ENCODE measurements at places on chromosomes 1 and 21. TPM values are rescaled to one million over a fixed set of nuclear protein-coding genes. Genes with fewer than 3 reads are reported as not detected.

GRCh38 chr1:208040821-208041297, 129.9 kb upstream of the CD34 start:
- H3K27me3 ChIP-seq, result peaks cover 6% of the 10 kb centered on the region
- no peak overlapping the region for H3K4me3 ChIP-seq
- no peak for DNase-seq
- H3K36me3 ChIP-seq, result no peaks in the 10 kb centered on the region

DNA sequence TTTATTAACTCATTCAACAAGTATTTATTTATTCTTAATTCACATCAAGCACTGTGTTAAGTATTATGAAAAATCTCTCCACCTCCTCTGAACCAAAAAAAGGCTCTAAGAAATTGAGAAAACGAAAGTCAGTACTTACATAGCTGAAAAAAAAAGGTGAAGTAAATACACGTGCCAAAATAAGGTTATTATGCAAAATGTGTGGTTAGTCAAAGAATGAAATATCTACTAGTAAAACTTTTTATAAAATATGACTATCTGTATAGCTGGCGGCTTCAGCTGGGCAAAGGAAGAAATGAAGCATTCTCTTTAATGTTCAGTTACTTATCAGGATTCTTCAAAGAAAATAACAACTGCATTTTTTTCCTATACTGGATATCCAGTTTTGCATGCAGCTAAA, 35.5 kb upstream of the ASPM start:
- no peaks in the 10 kb centered on the region for H3K27me3 ChIP-seq
- DNase-seq, result no peak
- H3K36me3 ChIP-seq, result peaks cover 19% of the 10 kb centered on the region

Gene S100A2
- total RNA-seq, result not detected

DNA sequence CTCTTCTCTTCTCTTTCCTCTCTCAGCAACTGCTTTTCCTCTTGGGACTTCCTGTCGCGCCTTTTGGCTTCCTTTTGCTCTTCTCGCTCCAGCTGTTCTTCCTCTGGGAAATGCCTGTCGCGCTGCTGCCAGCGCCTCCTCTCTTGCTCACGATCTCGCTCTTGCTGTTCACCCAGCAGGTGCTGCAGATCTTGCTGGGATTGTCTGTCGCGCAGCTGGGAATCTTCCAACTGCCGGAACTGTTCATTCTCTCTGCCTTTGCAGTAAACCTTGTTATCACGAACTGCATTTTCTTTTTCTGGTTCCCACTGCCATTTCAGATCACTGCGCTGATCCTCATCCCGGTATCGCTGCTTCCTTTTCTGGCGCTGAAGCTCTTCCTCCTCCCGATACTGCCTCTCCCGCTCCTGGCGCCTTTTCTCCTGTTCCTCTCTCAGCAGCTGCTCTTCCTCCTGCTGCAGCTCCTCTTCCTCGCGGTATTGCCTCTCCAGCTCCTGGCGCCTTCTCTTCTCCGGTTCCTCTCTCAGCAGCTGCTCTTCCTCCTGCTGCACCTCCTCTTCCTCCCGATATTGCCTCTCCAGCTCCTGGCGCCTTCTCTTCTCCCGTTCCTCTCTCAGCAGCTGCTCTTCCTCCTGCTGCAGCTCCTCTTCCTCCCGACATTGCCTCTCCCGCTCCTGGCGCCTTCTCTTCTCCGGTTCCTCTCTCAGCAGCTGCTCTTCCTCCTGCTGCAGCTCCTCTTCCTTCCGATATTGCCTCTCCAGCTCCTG, 5.8 kb downstream of the TCHH start:
- no peak overlapping the region for H3K27ac ChIP-seq
- DNase-seq, result peak; percentile 27
- H3K4me1 ChIP-seq, result no peaks in the 10 kb centered on the region
- peaks cover 1% of the 10 kb centered on the region for H3K36me3 ChIP-seq
- peaks cover 10% of the 10 kb centered on the region for H3K27me3 ChIP-seq

Gene PTBP2
- 18.2 TPM for total RNA-seq

DNA sequence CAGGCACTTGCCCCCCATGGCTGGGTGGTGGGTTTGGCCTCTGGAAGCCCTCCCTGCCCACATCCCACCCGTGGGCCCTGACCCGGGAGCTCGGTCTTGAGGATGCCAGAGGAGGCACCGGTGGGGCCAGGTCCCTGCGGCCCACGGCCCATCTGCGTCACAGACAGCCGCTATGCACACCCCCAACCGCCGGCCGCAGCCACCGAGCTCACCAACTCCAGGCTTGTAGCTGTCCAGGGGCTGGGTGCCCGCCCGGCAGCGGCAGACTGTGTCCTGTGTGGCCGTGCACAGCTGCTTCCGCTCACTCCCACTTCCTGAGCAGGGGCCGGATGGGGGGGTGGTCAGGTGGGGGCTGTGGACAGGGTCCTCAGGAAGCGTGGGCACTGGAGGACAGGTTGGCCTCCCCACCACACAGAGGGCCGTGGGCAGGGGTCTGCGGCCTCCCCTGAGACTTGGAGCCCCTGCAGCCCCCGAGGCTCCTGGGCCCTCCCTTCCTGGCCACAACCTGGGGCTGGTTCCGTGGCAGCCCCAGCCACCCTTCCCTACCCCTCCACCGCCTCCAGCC, 1.1 kb downstream of the TNFRSF4 start:
- H3K27ac ChIP-seq, result no peak overlapping the region
- DNase-seq, result peak; percentile 76
- H3K4me1 ChIP-seq, result peaks cover 16% of the 10 kb centered on the region
- no peaks in the 10 kb centered on the region for H3K27me3 ChIP-seq
- H3K36me3 ChIP-seq, result peaks cover 3% of the 10 kb centered on the region

GRCh38 chr1:209849388-209849787, 21.6 kb downstream of the UTP25 start:
- peaks cover 6% of the 10 kb centered on the region for H3K36me3 ChIP-seq
- H3K27ac ChIP-seq, result no peak overlapping the region
- no peak overlapping the region for H3K4me3 ChIP-seq
- H3K4me1 ChIP-seq, result peaks cover 2% of the 10 kb centered on the region
- no peak for DNase-seq
- no peaks in the 10 kb centered on the region for H3K27me3 ChIP-seq

Gene KRTAP10-12
- not detected for total RNA-seq

Measured in activated naive CD8-positive, alpha-beta T cell treated with anti-CD3 and anti-CD28 coated beads, Interleukin-2, amount 10 ng/mL, durations not matched to agents 7 days and 5 days (primary cell).